ENCODE measurements at places on chromosomes 16 and 17.
A peak's percentile ranks its signal among the peaks of the same experiment; 100 is the strongest.

DNA sequence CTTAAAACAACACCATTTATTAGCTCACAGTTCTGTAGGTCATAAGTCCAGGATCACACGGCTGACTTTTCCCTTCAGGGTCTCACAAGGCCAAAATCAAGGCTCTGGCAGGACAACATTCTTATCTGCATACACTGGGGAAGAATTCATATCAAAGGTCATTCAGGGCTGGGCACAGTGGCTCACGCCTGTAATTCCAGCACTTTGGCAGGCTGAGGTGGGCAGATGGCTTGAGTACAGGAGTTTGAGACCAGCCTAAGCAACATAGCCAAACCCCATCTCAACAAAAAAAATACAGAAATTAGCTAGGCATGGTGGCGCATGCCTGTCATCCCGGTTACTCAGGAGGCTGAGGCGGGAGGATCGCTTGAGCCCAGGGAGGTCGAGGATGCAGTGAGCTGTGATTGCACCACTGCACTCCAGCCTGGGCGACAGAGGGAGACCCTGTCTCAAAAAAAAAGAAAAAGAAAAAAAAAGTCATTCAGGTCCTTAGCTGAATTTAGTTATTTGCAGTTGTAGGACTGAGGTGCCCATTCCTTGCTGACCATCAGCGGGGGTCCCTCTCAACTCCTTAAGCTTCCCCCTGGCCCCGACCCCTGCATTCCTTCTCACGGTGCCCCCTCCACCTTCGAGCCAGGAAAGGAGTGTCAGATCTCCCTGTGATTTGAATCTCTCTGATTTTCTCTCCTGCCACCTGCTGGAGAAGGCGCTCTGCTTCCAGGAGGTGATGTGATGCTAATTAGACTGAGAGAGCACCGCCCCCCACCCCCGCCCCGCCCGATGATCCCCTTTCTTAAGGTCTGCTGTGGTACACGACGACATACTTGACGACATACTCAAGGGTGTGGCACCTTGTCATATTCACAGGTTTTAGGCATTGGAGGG, 91.8 kb upstream of the CLEC18A start:
- DNase-seq: no peak

- DNase-seq: peak; percentile 54
These were observed 558 bp downstream of the HSD3B7 start for GRCh38 chr16:30985401-30986128.

DNA sequence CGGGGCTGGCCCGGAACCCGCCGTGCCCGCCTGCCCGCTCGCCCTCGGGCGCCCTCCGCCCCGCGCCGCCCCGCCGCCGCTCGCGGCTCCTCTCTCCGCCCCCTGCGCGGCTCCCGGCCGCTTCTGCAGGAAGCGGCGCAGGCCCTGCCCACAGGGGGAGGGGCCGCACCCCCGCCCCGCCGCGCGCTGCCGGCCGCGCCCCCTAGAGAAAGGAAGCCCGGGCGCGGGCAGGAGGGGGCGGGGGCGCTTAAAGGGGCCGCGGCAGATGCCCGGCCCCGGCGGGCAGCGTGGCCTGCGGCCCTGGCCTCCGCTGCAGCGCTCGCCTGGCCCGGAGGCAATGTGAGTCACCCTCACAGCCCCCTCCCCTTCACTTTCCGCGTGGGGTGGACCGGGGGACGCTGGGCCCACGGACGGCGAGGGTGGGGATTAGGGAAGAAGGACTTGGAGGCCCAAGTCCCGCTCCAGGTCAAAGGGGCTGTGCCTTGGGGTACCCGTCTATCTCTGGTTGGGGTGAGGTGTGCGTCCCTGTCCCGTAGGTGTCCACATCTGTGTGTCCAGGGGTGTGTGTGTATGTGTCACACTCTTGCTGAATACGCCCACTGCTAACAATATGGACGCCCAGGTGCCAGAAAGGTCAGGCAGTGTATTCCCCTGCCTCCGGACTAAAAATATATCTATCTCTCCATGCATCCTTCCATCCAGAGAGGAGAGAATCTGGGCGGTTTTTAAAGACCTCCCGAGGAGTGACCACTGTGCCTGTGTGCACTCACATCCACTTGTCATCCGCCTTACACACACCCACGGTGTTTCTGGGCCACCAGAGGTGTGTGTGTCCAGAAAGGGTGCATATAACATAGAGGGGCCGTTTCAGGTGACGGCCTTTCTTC, at the start of gene GIT1:
Gene GIT1, minus strand, starts transcription at position 125 of the 887 bp plus-strand sequence. CDS start 270 bp downstream, outside the sequence.
- peak; percentile 76 for DNase-seq

- DNase-seq: no peak
These were observed 180.8 kb downstream of the SPECC1 start for GRCh38 chr17:20189979-20190378.

- no peak for DNase-seq
These were observed at the start of gene MPG for GRCh38 chr16:77807-78443. MPG (plus strand) TSS chr16:78225; CDS start chr16:78310, 85 bp downstream.

DNA sequence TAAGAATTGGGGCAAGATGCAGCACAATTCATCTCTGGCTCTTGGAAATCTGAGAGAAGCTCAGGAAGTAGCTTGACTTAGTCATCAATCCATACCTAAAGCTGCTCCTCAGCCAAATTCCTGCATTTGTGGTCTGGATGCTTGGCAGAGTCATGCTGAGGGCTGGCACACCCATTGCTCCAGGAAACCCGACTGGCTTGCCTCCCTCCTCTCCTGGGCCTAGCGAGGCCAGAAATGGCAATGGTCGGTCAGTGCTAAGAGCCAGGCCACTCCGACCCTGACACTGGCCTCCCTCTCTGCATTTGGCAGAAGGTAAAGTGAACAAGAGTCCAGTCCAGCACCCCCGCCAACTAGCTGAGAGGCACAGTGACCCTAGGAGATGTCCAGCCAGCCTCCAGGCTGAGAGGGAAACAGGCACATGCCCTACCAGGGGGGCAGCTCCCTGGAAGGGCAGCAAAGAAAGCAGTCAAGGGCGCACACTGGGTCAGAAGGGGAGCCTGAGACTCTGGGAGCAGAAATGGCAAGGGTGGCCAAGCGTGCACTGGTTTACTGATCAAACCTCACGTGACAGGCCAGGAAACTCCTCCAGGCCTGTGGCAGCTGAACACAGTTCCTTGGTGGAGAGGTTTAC, 10.0 kb downstream of the POLDIP2 start:
- peak; percentile 79 for DNase-seq

GRCh38 chr17:13384626-13385025, 217.1 kb downstream of the HS3ST3A1 start:
- no peak for DNase-seq

- DNase-seq: no peak
These were observed 8.8 kb upstream of the NR1D1 start for GRCh38 chr17:40108970-40109824.

DNA sequence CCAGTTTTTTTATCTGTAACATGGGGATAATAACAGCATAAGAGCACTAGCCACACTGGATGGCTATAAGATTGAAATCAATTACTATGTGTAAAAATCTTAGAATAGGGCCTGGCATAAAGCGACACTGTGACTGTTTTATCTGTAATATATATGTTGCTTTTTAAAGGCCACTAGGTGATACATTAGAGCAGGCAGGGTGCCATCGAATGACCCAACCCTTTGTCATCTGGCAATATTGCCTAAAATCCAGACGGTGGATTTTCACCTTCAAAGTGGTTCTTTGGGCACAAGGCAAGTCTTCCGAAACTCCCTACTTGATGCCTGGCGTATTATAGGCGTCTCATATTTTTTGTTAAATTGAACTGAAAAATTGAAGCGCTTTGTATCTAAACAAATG, 69.1 kb downstream of the PRKCA start:
- DNase-seq: no peak

- DNase-seq: no peak
These were observed 690 bp downstream of the NDE1 start for GRCh38 chr16:15650698-15651171.

- no peak for DNase-seq
These were observed 234.6 kb upstream of the MON1B start for GRCh38 chr16:76956394-76956793.

GRCh38 chr17:42873315-42873714, 22.3 kb downstream of the AOC3 start:
- DNase-seq: no peak

DNA sequence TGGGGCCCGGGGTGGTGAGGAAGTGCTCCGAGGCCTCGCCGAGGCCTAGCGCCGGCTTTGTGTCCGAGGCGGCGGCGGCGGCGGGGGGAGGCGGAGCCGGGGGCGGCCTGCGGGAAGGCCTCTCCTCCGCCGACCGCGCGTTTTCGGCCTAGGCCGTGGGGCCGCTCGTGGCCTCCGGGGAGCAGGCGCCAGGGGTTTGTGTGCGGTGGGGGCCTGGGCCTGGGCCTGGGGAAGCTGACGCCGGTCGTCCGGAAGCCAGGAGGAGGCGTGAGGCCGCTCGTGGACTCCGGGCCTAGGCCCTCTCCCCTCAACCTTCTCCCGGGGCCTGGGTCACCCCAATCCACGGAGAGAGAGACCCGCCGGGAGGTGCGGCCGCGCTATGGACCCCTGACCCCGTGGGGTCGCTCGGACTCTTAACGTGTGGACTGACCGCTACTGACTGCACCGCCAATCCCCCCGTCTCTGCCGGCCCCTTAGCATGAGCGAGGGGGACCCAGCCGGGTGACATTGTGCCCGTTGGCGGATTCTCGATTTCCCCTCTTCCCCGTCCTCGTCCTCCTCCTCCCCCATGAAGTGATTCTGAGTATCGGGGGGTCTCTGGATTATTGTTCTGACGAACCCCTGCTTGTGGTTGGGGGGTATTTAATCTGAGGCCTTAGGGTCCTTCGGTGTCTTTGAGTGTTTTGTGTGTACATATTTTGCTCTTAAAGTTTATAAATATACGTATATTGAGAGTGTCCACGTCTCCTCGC, 660 bp downstream of the RBBP6 start:
- DNase-seq: no peak

DNA sequence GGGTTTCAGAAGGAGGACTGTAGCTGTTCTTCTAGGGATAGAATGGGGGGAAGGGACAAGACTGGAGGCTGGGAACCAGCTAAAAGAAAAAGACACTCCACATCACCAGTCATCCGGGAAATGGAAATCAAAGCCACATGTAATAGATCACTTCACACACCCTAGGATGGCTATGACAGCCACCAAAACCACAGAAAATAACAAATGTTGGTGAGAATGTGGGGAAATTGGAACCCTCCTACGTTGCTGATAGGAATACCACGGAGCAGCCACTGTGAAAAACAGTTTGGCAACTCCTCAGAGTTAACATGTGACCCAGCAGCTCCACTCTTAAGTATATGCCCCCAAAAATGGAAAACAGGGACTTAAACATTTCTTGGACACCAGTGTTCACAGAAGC, 2.3 kb downstream of the TLE7 start:
- no peak for DNase-seq

- peak; percentile 12 for DNase-seq
These were observed 30.7 kb upstream of the SOX9 start for GRCh38 chr17:72090108-72090507.

DNA sequence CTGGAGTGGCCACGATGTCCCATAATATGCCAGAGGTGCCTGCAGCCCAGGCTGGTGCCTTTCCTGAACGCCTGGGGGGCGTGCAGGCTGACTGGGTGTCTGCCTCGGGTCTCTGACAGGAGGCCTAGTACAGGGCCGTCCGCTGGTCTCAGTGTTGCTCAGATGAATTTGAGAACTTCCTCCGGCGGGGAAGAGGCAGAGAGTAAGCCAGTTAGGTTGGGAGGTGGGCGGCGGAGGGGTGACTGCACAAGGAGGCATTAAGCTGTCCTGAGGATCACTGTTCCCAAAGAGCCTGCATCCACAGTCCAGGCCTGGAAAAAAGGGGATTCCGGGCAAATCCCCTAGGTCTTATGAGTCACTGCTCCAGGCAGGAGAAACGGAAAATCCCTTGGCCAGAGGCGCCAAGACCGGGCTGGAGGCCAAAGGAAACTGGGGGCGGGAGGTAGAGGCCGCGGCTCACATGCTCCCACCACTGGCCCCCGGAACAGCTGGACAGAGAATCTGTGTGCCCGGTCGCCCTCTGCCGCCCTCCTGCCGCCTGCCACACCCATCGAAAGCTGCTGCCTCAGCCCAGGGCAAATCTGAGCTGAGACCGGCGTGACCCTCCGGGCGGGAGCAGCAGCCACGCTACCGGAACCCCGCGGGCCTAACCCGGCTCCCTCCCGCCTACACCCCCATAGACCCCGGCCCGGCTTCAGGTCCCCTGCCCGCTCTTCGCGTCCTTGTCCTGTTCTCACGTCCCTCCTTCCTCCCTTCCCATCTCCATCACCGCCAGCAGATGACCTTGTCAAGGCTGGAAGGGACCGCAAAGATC, 1.2 kb downstream of the TRIM47 start:
- peak; percentile 97 for DNase-seq

DNA sequence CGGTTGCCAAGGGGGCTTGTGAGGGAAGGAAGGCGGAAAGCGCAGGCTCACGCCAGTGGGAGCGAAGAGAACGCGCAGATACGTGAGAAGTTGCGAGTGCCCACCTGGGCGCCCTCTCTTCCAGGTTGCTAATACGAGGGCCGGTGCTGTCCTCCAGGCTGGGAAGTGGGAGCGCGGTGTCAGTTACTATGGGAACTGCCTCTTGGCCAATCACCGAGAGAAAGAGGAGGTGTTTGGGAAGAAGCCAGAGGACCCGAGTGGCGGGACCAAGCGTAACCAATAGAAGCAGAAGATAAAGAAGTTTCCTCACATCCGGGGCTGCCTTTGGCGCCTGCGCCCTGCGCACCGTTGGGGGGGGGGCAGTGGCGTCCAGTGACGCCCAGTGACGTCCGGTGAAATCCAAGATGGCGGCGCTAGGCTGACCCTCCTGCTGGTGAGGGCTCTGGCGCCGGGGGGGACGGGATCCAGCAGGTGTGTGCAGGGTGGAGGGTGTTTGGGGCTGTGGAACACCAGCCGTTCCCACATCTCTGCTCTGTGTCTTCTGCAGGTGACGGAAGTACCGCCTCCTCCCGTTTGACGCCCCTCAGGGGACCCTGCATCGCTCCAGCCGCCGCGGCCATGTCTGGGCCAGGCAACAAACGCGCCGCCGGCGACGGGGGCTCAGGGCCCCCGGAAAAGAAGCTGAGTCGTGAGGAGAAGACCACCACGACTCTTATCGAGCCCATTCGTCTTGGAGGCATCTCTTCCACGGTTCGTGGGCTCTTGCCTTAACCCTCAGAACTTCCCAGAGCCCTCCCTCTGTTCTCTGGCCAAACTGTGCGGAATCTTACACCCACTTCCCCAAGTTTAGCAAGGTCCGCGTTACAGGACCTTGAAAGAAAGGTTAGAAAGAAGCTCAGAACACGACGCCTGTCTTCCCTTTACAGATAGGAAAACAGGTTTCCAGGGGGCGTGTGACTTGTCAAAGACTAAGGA, at the start of the genes CFAP119 and RNF40:
Gene CFAP119, minus strand, starts transcription at position 135 of the 975 bp plus-strand sequence. CDS start 314 bp downstream, outside the sequence.
Gene RNF40, plus strand, starts transcription at position 395 of the 975 bp plus-strand sequence. Its CDS starts 224 bp downstream, at position 619.
- peak; percentile 97 for DNase-seq

DNA sequence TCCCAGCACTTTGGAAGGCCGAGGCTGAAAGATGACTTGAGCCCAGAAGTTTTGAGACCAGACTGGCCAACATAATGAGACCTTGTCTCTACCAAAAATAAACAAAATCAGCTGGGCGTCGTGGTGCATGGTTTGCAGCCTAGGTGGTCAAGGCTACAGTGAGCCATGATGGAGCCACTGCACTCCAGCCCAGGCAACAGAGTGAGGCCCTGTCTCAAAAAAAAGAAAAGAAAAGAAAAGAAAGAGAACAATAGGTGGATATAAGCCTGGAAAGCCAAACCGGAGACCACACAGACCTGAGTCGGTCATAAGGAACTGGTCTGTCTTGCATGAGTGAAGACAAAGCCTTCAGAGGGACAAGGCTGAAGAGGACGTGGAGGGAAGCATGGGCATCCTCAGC, 14.4 kb downstream of the ATP6V0D1 start:
- DNase-seq: no peak

- no peak for DNase-seq
These were observed 39.7 kb downstream of the ERCC4 start for GRCh38 chr16:13959626-13960025.
